ENCODE measurements at places on chromosomes 6 and 20.
A peak's percentile ranks its signal among the peaks of the same experiment; 100 is the strongest.

DNA sequence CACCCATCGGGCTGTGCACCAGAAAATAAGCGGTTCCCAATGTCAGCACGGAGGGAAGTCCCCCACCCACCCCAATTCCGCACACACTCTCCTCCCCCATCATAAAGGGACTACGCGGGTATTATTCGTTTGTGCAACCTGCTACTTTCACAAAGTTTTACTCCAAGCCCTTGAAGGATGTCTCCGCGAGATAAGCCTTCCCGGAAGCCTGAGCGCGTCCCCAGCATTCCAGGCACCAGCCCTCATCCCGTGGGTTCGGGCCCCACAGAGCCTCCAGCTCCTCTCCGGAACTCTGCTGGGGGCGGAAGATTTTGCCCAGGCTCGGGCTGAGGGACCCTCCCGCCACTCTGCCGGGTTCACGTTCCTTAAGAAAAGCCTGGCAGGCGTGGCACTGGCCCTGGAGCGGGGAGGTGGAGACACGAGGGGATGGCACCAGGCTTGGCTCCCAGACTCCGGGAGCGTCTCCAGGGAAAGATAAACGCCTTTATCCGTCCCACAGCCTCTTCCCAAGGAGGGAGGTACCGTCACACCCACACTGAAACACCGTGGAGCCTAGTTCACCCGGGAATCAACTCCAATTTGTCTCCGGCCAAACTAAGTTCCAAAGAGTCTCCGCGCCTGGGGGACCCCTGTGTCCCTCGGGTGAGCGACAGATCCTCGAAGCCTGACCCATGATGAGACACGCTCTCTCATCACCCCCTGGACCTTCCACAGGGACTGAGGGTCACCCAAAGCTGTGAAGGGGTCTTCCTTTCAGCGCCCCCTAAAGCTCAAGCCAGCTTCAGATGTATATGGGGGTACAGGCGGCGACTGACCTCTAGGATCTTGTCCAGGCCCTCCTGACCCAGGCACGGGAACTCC, 934 bp downstream of the KCNK5 start:
- DNase-seq: no peak

- no peak for DNase-seq
Observed at GRCh38 chr6:109793792-109794191, 102.7 kb downstream of the FIG4 start.

GRCh38 chr20:9290331-9290730, 221.4 kb downstream of the PLCB4 start:
- no peak for DNase-seq

- DNase-seq: no peak
Observed at GRCh38 chr20:8856668-8857067, 212.2 kb upstream of the PLCB4 start.

GRCh38 chr20:24766143-24766527, 182.9 kb upstream of the CST7 start:
- DNase-seq: no peak

DNA sequence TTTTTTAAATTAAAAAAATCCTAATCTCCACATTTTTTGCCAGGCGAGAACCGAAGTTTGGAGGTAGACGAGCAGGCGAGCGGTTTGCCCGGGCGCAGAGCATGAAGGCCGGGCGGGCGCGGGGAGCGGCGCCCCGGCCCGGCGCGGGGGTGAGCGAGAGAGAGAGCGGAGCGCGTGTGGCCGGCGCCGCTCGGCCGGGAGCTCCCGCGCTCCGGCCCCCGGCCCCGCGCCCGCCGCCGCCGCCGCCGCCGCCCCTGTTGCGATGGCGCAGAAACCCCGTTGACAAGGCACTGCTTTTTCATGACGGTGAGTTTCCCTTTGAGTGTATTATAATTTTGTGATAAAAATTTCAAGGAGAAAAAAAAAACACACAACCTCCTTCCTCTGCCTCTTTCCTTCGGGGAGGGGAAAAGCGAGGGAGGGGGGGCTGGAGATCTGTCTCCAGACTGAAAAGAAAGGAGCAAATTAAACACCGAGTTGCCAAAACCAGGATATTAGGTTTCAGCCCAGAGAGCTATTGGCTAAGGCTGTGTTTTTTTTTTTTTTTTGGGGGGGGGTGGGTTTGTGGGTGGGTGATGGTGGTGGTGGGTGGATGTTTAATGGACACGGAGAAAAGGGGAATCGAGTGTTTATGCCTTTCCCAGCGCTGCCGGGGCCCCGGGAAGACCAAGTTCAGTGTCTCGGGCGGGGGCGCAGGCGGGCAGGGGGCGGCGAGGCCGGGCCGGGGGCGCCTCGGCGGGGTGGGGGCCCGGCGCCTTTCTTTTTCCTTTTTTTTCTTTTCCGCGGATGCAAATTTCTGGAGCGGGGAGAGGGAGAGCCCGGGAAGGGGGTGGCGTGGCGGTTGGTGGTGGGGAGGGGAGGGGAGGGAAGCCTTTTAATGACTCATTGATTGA, at the start of gene BICRAL:
BICRAL (plus strand) TSS at position 257 of the 893 bp plus-strand sequence. CDS start 39,971 bp downstream, outside the sequence.
- peak; percentile 46 for DNase-seq

DNA sequence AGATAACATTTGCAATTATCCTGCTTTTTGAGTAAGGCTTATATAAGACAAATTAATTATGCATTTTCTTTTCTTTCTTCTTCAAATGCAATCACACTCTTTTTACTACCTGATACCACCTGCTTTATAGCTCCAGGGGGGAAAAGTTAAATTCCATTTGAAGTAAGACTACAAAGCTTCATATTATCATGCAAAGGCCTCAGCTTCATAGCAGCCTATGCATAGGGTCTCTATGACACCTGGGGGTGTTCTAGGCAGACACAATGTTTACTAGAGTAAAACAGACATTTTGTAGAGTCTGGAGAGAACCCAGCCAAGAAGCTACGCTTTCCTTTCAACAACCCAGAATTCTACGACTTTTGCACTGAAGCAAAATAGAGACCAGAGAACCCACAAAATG, 148.0 kb downstream of the MCHR2 start:
- no peak for DNase-seq

- DNase-seq: no peak
Observed at GRCh38 chr20:34581341-34582184, 23.0 kb downstream of the MAP1LC3A start.

DNA sequence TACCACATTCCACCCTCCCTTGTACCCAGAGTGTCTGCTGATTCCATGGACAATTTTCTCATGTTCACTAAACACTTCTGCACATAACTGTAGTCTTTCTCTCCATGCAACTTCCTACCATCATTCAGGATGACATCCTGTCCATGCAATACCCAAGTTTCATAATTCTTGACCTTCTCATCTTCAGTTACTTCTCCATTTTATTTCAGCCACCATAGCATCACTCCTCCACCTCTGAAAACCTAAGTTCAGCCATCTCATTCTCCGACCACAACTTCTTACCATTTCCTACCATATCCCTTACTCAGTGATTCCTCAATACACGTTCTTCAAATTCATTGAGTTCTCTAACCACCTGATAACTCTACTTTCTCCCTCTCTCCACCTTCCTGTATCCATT, 216.5 kb upstream of the TENT5A start:
- no peak for DNase-seq

- peak; percentile 34 for DNase-seq
Observed at GRCh38 chr6:130872250-130873095, 45.3 kb downstream of the SMLR1 start.

DNA sequence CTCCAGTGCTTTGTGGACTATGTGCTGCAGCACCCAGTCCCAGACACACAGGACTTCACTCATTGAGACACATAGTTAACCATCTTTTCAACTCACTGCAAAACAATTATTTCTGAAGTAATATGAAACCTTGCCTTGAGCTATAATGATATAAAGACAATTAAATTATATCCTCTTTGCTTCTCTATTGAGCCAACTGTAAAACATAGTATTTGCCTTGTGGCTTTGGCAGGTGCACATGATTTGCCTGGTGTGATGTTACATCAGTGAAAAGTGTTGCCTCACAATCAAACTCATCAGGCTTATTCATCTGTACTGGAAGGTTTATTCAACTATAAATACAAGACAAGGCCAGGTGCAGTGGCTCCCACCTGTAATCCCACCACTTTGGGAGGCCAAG, 80.6 kb downstream of the NCOA7 start:
- DNase-seq: no peak

DNA sequence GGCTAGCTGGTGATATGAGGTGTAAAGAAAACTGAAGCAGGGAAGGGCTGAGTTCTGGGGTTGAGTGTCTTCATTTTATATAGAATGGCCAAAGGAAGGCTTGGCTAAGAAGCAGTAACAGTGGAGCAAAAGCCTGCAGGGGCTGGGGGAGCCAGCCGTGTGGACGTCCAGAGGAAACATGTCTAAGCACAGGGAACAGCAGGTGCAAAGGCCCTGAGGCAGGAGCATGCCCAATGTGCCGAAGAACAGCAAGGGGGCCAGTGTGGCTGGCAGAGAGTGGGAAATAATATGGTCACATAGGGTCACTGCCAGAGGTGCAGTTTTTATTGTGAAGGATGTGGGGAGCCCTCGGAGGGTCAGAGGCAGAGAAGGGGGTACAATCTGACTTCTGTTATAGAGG, 60.5 kb upstream of the KCNG1 start:
- no peak for DNase-seq

DNA sequence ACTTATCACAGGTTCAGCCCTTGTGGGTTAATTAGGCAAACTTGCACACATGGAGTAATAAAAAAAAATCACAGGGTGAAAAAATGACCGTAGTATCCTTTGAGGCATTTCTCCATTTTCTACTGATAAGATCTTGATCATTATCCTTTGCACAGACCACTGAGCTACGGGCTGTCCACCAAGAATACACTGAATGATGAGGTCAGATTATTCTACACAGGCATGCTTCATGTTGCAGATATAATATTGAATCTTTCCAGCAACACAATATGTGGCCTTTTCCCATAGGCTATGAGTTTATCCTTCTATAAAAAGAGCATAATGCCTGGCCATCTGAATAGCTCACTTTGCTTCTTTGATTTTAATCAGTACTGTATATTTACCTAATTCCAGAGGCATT, 168.9 kb downstream of the FRK start:
- no peak for DNase-seq

DNA sequence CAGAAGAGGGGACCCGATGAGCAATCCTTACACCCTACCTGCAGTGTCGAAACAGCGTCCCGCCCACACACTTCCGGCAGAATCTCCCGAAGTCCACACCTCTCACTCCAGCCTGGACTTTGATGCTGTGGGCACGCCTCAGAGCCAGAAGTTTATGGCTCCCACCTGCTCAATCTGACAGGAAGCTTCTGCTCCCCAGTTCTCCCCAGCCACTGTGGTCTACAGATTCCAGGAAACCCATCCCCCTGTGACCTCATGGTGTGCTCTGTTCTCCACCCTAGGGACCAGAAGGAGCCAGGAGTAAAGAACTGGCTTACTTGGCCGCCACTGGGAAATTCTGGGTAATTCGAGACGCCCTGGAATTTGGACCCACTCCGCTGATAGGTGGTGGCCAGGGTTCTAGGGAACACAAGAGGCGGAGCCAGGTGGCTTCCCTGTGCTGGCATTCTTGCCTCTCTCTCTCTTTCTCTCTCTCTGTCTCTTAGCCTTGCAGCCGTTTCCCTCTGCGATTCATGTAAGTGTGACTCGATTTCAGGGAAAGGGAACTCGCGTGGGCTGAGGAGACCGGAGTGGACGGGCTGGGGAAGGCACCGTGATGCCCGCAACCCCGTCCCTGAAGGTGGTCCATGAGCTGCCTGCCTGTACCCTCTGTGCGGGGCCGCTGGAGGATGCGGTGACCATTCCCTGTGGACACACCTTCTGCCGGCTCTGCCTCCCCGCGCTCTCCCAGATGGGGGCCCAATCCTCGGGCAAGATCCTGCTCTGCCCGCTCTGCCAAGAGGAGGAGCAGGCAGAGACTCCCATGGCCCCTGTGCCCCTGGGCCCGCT, at the start of gene TRIM15:
TRIM15 (plus strand) TSS at position 457 of the 828 bp plus-strand sequence; CDS start at position 596, 139 bp downstream.
- DNase-seq: no peak

GRCh38 chr20:44003609-44004008, 89.0 kb downstream of the TOX2 start:
- no peak for DNase-seq

GRCh38 chr6:76862936-76863335, 600.4 kb downstream of the HTR1B start:
- DNase-seq: no peak

DNA sequence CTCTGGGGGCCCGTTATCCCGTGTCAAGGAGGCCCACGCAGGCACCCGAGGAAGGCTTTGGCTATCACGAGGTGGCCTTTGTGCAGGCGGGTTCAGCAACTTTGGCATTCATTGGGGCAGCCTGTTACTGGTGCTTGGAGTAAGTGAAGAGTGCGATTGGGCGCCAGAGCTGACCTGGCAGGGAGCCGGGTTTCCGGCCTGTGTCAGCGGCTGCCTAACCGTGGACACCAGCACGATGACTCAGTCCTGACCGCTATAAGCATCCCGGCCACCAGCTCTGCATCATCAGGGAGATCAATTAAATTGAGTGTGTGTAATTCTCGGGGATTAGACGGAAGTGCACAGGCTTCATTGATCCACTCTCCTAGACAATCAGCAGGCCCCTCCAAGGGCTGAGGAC, 45.9 kb downstream of the CDH4 start:
- no peak for DNase-seq

DNA sequence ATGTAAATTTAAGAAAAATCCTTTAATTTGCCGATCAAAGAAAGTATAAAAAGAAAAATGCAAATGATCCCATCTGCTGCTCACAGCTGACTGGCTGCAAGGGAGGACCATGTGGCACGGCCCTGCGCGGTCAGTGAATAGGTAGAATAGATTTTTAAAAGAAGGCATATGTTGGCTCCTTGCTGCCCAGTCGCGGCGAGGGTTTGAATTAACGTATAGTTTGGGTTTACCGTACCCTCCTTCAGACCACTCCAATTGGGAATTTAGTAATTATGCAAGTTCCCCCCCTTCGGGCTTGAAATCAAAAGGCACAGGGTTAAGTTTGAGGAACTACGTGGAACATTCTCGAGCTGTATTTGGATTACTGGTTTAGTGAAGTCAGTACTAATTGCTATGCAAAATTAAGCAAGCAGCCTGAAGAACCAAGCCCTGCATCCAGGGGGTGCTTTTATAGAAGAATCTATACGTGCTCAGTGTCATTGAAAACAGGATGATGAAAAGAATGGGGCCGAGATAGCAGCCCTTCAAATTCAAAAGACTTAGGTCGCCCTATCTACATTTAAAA, 1.1 kb upstream of the BEND3 start:
- DNase-seq: peak; percentile 89

- DNase-seq: no peak
Observed at GRCh38 chr6:111347589-111347988, 135.4 kb downstream of the REV3L start.

DNA sequence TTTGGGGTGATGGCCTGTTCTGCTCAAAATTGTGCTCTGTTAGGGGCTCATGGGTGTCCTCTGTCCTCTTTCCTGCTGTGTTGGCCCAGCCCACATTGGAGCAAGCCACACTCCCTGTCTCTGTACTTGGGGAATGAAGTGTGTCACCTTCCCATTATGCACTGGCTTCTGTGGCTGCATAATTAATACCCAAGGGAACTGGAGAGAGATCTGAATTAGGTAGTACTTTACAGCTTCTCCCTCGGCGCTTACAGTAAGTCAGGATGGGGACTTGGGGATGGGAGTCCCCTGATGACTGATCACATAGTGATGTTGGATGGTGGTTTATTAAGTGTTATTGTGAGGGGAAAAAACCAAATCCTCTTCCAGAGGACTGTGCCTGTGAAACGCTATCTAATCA, 116.6 kb downstream of the FOXO3 start:
- DNase-seq: peak; percentile 53
